ENCODE measurements at places on chromosomes 5 and 9.

DNA sequence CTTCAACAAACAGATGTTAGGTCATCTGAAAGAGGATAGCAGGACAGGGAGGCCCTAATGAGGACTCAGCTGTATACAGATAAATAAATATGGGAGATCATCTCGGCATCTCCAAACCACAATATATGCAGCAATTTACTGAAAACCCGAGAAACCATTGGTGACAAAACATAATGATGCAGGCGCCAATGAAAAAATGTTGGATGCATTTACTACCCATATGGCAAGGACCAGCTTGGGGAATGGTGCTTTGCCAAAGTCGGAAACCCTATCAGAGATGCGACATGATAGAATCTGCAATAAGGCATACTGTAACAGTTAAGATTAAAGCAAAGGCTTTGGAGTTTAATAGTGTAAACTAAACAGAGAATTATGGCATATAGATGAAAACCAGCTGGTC lies 92.0 kb downstream of the SNCAIP start:
- no peak for DNase-seq

DNA sequence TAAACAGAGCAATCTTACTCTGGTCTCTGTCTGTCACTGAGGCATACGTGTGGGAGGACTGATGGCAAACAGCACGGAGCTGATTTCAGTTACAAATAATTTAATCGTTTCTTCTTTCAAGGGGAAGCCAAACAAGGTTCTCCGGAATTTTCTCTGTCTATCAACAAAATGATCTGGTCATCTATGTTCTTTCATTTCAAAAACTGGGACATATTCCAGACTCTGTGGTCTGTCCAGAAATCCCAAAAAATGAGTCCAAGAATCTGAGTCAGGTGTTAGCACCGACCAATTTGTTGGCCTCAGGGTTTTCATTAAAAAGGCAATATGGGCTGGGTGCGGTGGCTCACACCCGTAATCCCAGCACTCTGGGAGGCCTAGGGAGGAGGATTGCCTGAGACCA lies 69.9 kb upstream of the ZNF608 start:
- DNase-seq = no peak

DNA sequence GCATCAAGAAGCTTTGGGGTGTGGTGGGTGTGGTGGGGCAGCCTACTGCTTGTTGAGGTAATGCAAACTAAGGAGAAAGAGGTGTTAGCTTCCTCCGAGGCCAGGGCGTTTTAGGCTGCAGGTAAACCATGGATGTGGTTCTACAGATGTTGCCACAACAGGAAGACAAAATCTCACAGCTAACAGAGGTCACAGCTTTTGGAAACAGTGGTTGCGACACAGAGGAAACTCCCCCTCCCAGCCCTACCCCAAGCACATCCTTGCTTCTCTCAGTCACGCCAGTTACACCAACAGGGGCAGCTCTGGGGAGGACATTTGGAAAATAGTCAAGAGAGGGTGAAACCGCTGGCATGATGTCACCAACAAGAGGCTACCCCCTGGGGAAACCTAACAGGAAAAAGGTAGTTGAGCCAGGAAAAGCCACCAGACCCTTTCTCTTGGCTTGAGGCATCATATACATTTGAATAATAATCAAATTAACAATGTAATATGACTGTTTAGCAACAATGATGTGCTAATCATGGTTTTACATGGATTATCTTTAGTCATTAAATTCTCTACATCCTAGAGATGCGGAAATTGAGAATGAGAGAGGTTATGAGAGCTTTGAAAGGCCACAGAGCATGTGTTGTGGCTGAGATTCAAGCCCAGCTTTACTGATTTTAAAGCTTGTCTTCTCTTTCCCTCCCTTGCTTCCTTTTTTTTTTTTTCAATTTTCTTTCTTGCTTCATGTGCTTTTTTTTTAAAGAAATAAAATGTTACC lies 82.2 kb upstream of the IL12B start:
- no peak for DNase-seq

DNA sequence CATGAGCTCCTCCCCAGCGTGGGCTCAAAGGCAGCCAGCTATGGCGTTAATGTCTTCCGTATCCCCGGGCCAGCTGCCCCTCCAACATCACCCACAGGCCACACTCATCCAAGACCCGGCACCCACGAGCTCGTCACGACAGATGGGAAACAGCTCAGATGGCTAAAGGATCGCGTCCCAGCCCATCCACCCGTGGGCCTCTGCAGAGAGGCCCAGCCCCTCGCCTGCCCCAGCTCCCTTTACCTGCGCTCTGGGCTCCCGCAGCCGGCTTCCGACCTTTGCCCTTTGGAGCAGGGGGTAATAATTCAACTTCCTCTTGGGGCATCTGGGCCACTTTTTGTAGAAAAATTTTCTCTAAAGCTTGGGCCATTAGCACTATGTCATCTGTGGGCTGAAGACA lies 16.5 kb downstream of the BRD3 start:
- DNase-seq = no peak

GRCh38 chr9:128045831-128046230 lies 21.3 kb downstream of the NAIF1 start:
- DNase-seq = no peak

GRCh38 chr9:12862611-12863410 lies 88.0 kb downstream of the LURAP1L start:
- DNase-seq = no peak

- no peak for DNase-seq
Measured at GRCh38 chr9:97386265-97386633, 25.6 kb upstream of the TDRD7 start.

- no peak for DNase-seq
Measured at GRCh38 chr5:132203464-132203818, 24.2 kb downstream of the P4HA2 start.

GRCh38 chr5:66897356-66897755 lies 299.2 kb downstream of the CD180 start:
- no peak for DNase-seq
